Pericardium fibroblast (primary cell): ENCODE measurements at places on chromosomes 12 and 14. TPM values are rescaled to one million over a fixed set of nuclear protein-coding genes. Genes with fewer than 3 reads are reported as not detected.

C12orf57 gene
- 344 and 451 TPM in 2 replicates for total RNA-seq

LAG3 gene
- total RNA-seq, result 0.43 TPM in 1 of 2 replicates, not detected in the other

HOXC12 gene
- not detected in 2 replicates for total RNA-seq

SLC2A13 gene
- 7.3 and 10.3 TPM in 2 replicates for total RNA-seq

INSM2 gene
- not detected in 2 replicates for total RNA-seq

KRT2 gene
- not detected in 2 replicates for total RNA-seq

LPAR5 gene
- 3.6 TPM in 1 of 2 replicates, not detected in the other for total RNA-seq

NEUROD4 gene
- not detected in 2 replicates for total RNA-seq

FAM90A1 gene
- total RNA-seq, result 0.09 and 0.93 TPM in 2 replicates

KRT6C gene
- not detected in 2 replicates for total RNA-seq

TAS2R13 gene
- total RNA-seq, result not detected in 2 replicates

CPNE6 gene
- not detected in 2 replicates for total RNA-seq

PIWIL1 gene
- not detected in 2 replicates for total RNA-seq

AHNAK2 gene
- 58.5 and 81.1 TPM in 2 replicates for total RNA-seq

CAPZA3 gene
- total RNA-seq, result not detected in 2 replicates

CLEC12A gene
- not detected in 2 replicates for total RNA-seq

ARHGEF40 gene
- total RNA-seq, result 32.8 and 38.5 TPM in 2 replicates

TFCP2 gene
- total RNA-seq, result 8.4 and 8.6 TPM in 2 replicates

TMED10 gene
- 241 and 281 TPM in 2 replicates for total RNA-seq

SLCO1B1 gene
- not detected in 2 replicates for total RNA-seq

AICDA gene
- not detected in 2 replicates for total RNA-seq

GLIPR1L1 gene
- not detected in 2 replicates for total RNA-seq

LALBA gene
- not detected in 2 replicates for total RNA-seq

CNTN1 gene
- 0.09 TPM in 1 of 2 replicates, not detected in the other for total RNA-seq

OR6C3 gene
- not detected in 2 replicates for total RNA-seq

OAS3 gene
- total RNA-seq, result 3.2 and 5.6 TPM in 2 replicates

GNB3 gene
- total RNA-seq, result 0.35 and 1.1 TPM in 2 replicates

PROX2 gene
- total RNA-seq, result not detected in 2 replicates

NR4A1 gene
- total RNA-seq, result 8.6 and 21.1 TPM in 2 replicates

SLCO1B3 gene
- total RNA-seq, result not detected in 2 replicates

TMEM52B gene
- total RNA-seq, result 0.17 and 0.82 TPM in 2 replicates

CFAP73 gene
- not detected in 2 replicates for total RNA-seq

TNFAIP2 gene
- 26.1 and 39.1 TPM in 2 replicates for total RNA-seq

SPRYD4 gene
- 0.51 and 1.3 TPM in 2 replicates for total RNA-seq

ANO4 gene
- total RNA-seq, result 4.0 and 4.4 TPM in 2 replicates

RAD51AP1 gene
- total RNA-seq, result 1.8 TPM in 1 of 2 replicates, not detected in the other

AQP6 gene
- total RNA-seq, result not detected in 2 replicates

MYL2 gene
- total RNA-seq, result not detected in 2 replicates

CATSPERB gene
- total RNA-seq, result not detected in 2 replicates

SPTB gene
- under 0.01 TPM in 1 of 2 replicates, not detected in the other for total RNA-seq

DLGAP5 gene
- 1.1 and 1.2 TPM in 2 replicates for total RNA-seq

CCDC175 gene
- not detected in 2 replicates for total RNA-seq

MSRB3 gene
- 28.3 and 56.0 TPM in 2 replicates for total RNA-seq

GARIN6 gene
- not detected in 2 replicates for total RNA-seq

BCL11B gene
- total RNA-seq, result not detected in 2 replicates

FAM222A gene
- 0.43 and 2.1 TPM in 2 replicates for total RNA-seq

OTOGL gene
- 0.34 and 2.6 TPM in 2 replicates for total RNA-seq

C12orf60 gene
- 0.68 and 1.4 TPM in 2 replicates for total RNA-seq

POU6F1 gene
- total RNA-seq, result 1.6 and 2.2 TPM in 2 replicates

KRT8 gene
- total RNA-seq, result 48.8 and 158 TPM in 2 replicates

NKX2-1 gene
- not detected in 2 replicates for total RNA-seq

ARHGAP9 gene
- 0.23 TPM in 1 of 2 replicates, not detected in the other for total RNA-seq

MUCL1 gene
- total RNA-seq, result not detected in 2 replicates

MYH7 gene
- 2.3 TPM in 1 of 2 replicates, not detected in the other for total RNA-seq

CLEC2B gene
- total RNA-seq, result 4.0 and 11.4 TPM in 2 replicates

HOXC4 gene
- 0.82 and 3.5 TPM in 2 replicates for total RNA-seq

ADAMTS20 gene
- total RNA-seq, result not detected in 2 replicates
